ENCODE measurements at places on chromosomes 5 and 9. TPM values are rescaled to one million over a fixed set of nuclear protein-coding genes. Genes with fewer than 3 reads are reported as not detected.

- H3K27ac ChIP-seq, result no peak overlapping the region
- no peaks in the 10 kb centered on the region for H3K27me3 ChIP-seq
- DNase-seq, result no peak
- H3K4me3 ChIP-seq, result peak overlapping the region; percentile 6
These were observed 72.5 kb upstream of the PCA3 start for GRCh38 chr9:76691517-76692313.

GRCh38 chr9:13432904-13433303 lies 153.4 kb upstream of the MPDZ start:
- no peak overlapping the region for H3K4me3 ChIP-seq
- no peaks in the 10 kb centered on the region for H3K36me3 ChIP-seq
- no peak overlapping the region for H3K27ac ChIP-seq
- H3K27me3 ChIP-seq, result no peaks in the 10 kb centered on the region

DNA sequence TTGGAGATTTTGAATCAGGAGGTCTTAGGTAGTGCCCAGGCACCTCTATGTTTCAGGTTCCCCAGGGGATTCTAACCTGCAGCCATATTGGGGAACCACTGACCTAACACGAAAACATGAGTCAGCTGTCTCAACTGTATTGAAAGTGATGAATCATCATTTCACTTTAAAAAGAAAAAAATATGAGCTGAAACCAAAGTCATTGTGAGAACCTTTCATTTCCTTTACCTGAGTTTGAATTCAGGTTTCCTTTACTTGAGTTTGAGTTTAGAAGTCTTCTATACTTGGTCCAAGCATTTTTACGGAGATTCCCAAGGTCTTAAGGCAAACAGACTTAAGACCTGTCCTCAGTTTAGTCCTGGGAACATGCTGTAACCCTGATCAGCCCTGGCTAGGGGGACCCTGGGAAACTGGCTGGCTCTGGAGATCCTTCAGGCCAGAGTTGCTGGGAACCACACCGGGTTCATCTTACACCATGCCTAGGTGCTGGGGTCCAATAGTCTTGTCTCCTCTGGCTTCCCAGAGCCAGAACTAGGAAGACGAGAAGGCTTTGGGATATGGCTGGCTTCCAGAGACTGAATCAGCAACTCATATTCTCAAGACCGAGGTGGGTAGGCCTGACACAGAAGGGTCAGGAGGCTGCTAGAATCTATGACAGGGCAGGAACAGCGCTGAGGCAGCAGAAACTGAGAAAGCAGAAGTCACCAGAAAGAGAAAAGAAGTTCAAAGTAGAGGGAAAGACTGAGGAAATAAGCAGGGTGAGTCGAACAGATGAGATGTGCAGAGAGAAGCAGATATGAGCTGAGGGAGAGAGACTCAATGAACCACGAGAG lies 16.4 kb upstream of the PDCD1LG2 start:
- no peaks in the 10 kb centered on the region for H3K27me3 ChIP-seq
- H3K4me1 ChIP-seq, result no peaks in the 10 kb centered on the region
- H3K4me3 ChIP-seq, result no peak overlapping the region
- no peak for DNase-seq
- no peak overlapping the region for H3K27ac ChIP-seq

DNA sequence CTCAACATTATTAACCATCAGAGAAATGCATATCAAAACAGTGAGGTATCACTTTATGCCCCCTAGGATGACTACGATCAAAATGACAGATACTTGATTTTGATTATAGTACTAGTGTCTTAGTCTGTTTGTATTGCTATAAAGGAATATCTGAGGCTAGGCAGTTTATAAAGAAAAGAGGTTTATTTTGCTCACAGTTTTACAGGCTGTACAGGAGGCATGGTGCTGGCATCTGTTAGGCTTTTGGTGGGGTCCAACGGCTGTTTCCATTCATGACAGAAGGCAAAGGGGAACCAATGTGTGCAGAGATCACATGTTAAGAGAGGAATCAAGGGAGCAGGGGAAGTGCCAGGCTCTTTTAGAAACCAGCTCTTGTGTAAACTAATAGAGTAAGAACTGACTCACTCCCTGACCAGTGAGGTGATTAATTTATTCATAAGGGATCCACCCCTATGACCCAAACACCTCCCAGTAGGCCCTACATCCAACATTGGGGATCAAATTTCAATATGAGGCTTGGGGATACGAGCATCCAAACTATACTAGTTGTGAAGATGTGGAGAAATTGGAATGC lies 16.0 kb upstream of the AFF4 start:
- no peak overlapping the region for H3K27ac ChIP-seq
- no peaks in the 10 kb centered on the region for H3K4me1 ChIP-seq
- no peaks in the 10 kb centered on the region for H3K27me3 ChIP-seq

DNA sequence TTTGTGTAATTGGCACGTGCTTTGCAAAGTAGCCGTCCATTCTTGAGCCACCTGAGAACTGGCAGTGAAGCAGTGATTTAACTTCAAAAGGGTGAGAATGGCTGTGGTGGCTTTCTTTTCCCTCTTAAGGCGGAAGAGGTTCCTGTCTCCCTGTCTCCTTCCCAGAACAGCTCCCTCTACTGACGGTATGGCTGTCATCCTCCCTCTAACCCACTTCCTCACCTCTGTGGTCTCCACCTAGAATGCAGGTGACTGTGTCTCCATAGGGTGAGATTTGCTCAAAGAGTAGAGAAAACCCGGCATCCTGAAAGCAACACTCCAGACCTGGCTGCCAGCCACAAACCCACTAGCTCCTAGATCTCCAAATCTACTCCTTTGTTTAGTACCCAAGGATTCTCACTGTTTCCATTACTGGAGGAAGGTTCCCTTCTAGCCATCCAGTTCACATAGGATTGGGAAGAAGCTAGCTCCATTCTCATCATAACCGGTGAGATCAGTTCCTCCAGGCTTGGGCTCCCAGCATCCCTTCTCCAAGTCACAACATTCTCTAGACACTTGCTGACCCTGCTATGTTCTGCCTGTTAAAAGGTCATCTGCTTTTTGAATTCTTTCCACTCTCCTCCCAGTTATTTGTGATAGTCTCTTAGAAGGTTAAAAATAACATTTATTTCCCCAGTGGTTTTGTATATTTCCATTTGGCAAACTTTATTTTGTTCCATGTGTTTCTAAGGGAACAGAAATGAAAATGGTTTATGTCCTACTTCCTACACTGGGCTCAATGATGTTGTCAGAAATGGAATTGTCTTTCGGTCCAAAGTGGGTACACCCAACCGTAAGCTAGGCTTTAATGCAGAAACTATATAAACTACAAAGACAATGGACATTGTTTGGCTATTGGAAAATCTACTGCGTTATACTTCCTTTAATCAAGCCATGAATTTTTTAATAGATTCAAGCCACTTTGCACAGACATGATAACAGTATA lies 269.4 kb downstream of the CWC27 start:
- peaks cover 20% of the 10 kb centered on the region for H3K4me1 ChIP-seq
- H3K27me3 ChIP-seq, result no peaks in the 10 kb centered on the region
- no peak for DNase-seq
- no peak overlapping the region for H3K27ac ChIP-seq
- H3K36me3 ChIP-seq, result no peaks in the 10 kb centered on the region

DNA sequence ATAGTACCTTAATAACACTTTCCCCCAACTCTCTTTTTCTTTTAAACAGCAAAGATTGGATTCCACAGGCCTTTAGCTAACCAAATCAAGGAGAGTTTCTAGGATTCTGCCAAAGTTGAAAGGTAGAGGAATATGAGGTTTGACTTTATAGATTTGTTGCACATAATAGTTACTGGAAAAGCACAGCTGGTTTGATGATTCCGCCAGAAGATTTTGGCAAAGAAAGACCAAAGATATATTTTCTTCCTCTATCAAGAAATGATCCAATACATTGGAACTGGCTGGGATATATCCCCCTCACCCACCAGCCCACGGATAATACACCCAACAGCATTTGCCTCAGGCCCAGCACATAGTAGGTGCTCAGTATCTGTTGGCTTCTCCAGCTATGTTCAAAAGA lies 289.8 kb downstream of the EBF1 start:
- H3K36me3 ChIP-seq, result no peaks in the 10 kb centered on the region
- H3K27ac ChIP-seq, result no peak overlapping the region
- H3K27me3 ChIP-seq, result no peaks in the 10 kb centered on the region

DNA sequence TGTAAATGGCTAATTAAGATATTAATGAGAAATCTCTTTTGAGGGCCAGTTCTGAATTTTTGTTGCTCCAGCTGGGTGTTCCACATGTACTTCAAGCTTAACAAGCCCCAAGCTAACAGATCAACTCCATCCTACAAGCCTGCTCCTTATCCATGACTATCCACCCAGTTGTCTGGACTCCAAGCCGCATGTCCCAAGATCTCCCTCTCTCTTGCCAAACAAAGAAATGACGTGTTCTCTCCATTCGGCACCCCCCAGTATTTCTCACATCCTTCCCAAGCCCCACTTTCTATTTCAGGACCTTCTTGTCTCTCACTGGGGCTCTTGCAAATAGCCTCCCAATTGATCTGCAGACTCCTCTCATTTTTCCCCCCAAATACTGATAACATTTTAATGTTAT lies 15.8 kb upstream of the PTPN3 start:
- H3K4me3 ChIP-seq, result no peak overlapping the region
- H3K4me1 ChIP-seq, result no peaks in the 10 kb centered on the region
- H3K27me3 ChIP-seq, result no peaks in the 10 kb centered on the region
- no peak for DNase-seq
- H3K36me3 ChIP-seq, result no peaks in the 10 kb centered on the region
- H3K27ac ChIP-seq, result no peak overlapping the region

DNA sequence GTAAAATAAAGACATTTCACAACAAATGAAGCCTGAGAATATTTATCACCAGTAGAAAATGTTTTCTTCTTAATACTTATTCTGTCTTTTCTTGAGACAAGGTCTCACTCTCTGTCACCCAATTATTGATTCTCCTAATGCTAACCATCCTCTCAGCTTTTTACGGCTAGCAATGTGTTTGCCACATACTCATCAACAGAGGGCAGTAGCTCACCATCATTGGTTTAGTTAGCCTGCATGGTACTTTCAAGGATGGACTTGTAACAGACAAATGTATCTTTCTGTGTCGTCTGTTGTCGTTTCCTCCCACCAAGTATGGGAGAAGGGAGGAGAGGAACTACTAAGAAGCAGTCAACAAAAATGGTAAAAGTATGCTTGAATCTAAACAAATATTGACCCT lies 5.9 kb upstream of the ACO1 start:
- H3K36me3 ChIP-seq, result no peaks in the 10 kb centered on the region
- H3K27me3 ChIP-seq, result no peaks in the 10 kb centered on the region
- peak; percentile 52 for DNase-seq
- peaks cover under 1% of the 10 kb centered on the region for H3K4me1 ChIP-seq
- H3K4me3 ChIP-seq, result no peak overlapping the region

GRCh38 chr9:77495834-77496671 lies 152.1 kb downstream of the GNA14 start:
- H3K36me3 ChIP-seq, result no peaks in the 10 kb centered on the region
- DNase-seq, result no peak
- no peak overlapping the region for H3K27ac ChIP-seq
- no peaks in the 10 kb centered on the region for H3K27me3 ChIP-seq

DNA sequence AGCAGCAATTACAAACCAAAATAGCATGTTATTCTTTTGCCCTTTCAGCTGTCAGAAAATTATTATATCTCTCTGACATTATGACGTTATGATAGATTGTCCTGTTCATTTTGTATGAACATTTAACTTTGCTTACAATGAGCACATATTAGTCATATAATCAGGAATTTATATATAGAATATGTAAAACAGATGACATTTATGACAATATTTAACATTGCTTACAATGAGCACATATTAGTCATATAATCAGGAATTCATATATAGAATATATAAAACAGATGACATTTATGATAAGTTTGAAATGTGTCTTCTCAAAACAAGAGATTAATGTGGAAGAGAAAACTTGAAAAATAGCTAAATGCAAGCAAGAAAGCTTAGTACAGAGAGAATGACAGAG lies 1180.2 kb downstream of the CDH12 start:
- no peak overlapping the region for H3K4me3 ChIP-seq
- H3K27ac ChIP-seq, result no peak overlapping the region
- no peaks in the 10 kb centered on the region for H3K4me1 ChIP-seq
- H3K36me3 ChIP-seq, result no peaks in the 10 kb centered on the region
- DNase-seq, result no peak
- no peaks in the 10 kb centered on the region for H3K27me3 ChIP-seq

DNA sequence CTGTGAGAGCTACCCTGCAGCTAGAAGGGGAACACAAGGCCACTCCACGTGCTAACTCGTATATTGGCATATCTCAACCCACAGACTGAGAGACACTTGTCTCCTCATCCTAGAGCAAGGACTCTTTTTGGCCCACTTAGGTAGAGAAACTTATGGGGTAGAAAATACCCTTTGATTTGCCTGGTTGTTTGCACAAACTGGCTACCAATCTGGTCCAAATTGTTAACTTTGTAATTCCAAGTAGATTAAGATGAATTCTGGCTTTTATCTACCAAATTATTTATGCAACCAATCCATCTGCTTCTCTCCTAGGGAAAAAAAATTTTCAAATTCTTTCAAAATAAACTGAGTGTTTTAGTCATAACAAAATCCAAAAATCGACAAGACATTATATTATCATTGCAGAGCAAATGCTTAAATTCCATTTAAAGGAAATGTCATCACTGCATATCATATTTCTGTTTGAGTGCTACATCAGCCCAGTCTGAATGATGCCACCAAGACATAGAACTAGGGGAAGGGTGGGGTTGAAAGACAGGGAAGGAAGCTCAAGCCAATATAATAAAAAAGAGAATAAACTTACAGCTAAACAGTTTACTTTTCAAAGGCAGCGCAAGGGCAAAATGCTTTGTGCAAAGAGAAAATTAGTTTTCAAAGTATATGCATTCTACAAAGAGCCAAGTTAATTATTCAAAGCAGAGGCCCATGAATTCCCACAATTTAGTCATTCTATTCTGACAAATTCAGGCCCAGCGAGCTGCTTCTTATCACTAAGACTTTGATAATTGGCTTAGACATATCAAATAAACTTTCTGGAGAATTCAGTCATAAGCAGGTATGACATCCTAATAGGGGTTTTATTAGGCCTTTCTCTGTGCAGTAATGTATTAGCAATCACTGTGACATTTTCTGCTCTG lies 198.0 kb downstream of the CAAP1 start:
- H3K27me3 ChIP-seq, result no peaks in the 10 kb centered on the region
- H3K4me1 ChIP-seq, result no peaks in the 10 kb centered on the region
- no peak overlapping the region for H3K4me3 ChIP-seq
- no peak overlapping the region for H3K27ac ChIP-seq
- no peaks in the 10 kb centered on the region for H3K36me3 ChIP-seq
- no peak for DNase-seq

DNA sequence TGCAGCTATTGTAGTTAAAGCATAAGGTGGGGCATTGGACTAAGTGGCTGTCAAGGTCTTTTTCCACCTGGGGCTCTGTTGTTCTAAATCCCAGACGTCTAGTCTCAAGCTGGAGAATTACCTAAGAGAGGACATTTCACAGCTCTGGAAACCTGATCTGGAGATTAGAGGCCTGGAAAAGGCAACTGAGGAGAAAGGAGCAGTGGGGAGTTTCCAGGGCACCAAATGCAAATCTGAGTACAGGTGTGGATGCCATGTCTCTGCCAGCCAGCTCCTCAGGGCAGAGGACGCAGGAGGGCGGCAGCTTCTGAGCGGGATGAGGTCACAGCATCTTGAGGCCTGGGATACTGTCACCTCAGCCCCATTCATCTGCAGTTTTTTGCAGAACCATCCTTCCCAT lies 65.2 kb downstream of the PPARGC1B start:
- no peak overlapping the region for H3K4me3 ChIP-seq
- no peak for DNase-seq
- H3K4me1 ChIP-seq, result no peaks in the 10 kb centered on the region
- no peaks in the 10 kb centered on the region for H3K27me3 ChIP-seq
- no peaks in the 10 kb centered on the region for H3K36me3 ChIP-seq
- H3K27ac ChIP-seq, result no peak overlapping the region

PTGDS gene
- not detected for polyA plus RNA-seq

TMEM252 gene
- not detected for polyA plus RNA-seq

SCGB3A2 gene
- not detected for polyA plus RNA-seq

PCDHB11 gene
- not detected for polyA plus RNA-seq

FBXW11 gene
- polyA plus RNA-seq, result 15.0 TPM

Data from naive thymus-derived CD4-positive, alpha-beta T cell (primary cell).